ENCODE measurements at places on chromosomes 7 and 10.

- no peak for DNase-seq
Measured at GRCh38 chr7:123355576-123356190, 155.9 kb upstream of the SLC13A1 start.

GRCh38 chr10:124152139-124153022, 59.0 kb upstream of the CHST15 start:
- no peak for DNase-seq

GRCh38 chr7:123570390-123571182, 13.0 kb upstream of the NDUFA5 start:
- DNase-seq, result no peak

DNA sequence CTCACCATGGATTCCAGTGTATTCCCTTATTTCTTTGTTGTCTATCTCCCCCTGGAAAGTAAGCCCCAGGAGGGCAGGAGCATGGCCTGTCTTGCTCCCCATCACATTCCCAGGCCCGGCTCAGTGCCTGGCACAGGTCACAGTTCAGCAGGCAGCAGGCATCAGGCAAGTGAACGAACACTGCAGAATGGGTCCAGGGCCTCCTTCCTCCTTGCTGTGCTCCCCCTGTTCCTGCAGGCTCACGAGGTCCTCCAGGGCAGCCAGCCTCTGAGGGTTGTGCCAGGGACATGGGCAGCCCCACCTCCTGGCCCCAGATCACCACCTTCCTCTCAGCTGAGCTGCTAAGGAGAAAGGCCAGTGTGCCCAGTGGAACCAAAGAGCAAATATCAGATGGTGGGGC, 41.8 kb downstream of the PDLIM1 start:
- DNase-seq, result no peak

DNA sequence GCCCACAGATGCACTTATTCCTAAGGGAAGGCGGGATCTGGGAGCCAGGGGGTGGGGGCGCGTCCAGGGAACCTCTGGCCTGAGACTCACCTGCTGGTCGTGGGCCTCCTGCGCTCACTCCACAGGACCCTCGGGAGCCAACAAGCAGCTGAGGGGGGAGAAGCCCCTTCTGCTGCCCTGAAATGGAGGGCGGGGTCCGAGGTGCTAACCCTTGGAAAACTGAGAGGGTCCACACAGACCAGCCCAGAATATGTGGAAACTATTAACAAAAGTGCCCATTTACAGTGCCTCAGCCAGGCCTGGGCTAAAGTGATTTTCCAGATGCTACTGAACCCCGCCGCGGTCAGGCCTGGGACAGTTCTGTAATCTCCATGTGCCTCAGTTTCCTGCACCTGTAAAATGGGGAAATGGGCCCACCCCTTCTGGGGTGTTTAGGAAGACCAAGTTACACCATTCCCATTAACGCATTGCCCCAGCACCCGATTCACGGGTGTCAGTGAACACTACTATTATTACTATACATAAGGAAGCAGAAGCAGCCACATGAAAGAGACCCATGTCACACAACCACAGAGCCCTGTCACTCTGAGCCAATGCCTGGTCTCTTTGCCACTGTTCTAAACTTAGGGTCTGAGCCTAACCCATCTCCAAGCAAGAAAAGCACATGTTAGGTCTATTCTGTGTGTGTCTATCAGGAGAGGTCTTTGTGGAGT, 630 bp upstream of the VSTM4 start:
- no peak for DNase-seq

DNA sequence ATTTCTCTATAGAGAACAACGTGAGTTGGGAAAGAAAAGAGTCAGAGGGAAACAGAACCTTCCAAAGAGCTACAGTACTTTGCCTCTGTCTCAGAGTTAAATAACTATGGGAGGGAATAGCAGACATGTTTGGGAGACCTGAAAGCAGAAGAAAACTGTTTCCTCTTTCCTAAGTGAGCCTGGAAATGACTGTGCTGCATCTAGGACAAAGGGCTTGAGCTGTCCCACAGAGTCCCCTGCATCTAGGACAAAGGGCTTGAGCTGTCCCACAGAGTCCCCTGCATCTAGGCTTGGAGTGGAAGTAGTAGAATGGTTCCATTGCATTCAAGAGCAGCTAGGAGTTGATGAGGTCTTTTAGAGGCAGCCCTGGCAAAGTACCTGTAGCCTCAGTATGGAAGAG, 149.7 kb downstream of the DKK1 start:
- no peak for DNase-seq

GRCh38 chr7:112362731-112363131, 87.5 kb upstream of the IFRD1 start:
- no peak for DNase-seq

GRCh38 chr10:126496771-126497545, 108.7 kb upstream of the ADAM12 start:
- DNase-seq, result no peak

GRCh38 chr7:96397936-96398598, 76.2 kb upstream of the SLC25A13 start:
- DNase-seq, result no peak

DNA sequence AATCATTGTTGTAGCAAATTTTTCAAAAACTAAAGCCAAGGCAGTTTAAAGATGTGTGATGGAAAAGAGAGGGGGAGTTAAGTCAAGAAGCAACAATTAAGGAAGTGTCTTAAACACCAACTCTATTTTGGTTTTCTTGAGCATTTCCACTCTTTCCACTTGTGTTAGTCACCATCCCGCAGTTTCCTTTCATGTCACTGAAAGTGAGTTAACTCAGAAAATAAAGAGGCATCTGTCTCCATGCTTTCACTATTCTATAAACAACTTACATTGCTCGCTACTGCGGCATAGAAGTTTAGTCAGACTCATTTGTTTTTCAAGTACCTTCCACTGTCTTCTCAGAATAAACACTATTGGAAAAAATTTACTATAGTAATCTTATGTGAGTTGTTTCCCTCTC, 284.9 kb upstream of the SEMA3D start:
- peak; percentile 2 for DNase-seq

GRCh38 chr7:133783276-133783675, 343.9 kb upstream of the LRGUK start:
- no peak for DNase-seq

GRCh38 chr10:96285331-96285752, 14.0 kb upstream of the BLNK start:
- DNase-seq, result no peak

DNA sequence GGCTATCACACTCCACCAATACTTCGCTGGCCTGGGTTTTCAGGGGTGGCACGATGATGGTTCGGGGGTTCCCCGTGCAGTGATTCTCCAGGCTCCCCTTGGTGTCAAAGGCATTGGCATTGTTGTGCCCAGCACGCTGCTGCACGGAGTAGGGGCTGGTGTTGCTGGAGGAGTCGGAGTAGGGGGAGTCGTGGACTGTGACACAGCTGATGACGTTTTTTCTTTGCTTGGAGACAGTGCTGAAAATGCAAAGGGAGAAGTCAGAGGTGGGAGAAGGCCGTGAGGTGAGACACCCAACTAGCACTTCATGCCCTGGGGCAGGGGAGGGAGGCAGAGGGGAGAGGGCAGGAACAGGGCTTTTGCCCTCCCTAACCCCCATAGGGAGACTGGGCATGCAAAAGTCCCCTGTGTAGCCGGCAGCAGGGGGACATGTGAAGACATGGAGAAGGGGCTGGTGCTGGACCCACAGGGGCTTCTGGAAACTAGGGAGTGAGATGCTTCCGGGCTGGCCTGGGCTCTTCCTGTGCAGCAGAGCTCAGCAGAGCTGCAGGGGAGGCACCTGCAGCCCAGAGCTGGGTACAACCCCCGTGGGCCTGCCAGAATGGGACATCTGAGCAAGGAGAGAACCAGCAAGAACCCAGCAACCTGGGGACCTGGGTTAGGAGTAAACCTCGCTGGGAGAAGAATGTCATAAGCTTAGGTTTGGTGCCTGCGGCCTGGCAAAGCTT, 60.5 kb downstream of the CLEC2L start:
- DNase-seq, result no peak

DNA sequence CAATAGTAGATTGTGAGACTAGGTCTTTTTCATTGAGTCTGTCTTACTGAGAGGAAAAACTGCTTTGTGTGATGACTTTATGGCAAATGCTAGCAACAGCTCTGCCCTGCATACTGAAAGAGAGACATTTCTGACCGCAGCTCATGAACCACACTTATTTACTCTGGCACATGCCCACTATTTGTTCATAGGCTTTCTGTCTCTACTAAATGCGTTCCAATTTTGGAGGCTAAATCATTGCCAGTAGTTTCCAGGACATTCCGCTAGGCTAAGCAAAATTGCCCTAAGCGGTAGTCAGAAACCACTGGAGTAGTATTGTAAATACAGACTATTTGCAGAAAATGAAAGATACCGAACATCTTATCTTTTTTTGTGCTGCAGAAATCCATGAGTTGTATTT, 55.6 kb upstream of the DLX6 start:
- no peak for DNase-seq

DNA sequence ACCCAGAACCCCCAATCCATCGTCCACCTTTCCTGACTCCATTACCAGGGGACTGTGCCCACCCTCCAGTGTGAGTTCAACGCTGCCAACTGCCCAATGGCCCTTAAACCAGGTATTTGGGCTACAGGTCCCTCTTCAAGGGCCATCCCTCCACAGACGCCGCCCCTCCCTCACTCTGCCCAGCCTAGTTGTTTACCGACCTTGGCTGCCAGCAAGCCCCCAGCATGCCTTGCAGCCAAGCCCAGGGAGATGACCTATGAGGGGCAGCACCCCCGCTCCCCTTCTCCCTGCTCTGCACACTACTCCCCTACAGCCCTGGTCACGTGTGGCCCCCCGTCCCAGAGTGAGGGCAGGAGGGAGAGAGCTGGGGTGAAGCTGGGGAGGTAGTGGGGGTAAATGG, 147.3 kb downstream of the GRID1 start:
- no peak for DNase-seq

- no peak for DNase-seq
Measured at GRCh38 chr10:3045471-3046209, 21.7 kb upstream of the PFKP start.

DNA sequence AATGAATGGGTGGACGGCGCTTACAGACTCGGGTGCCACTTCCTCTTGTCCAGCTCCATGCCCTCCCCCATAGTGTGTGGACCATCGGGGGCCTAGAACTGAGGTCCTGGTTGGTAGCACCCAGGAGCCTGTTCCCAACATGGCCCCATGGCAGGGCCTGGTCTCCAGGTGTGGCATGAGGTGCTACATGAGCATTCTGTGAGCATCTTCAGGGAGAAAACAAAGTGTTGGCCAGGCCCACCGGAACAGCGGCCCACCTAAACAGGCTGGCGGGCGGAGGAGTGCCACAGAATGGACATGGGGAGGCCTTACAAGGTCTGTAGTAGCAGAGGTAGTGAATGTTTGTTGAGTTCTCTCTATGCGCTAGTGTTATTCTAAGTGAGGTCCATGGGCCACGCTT, 76.9 kb downstream of the PARP12 start:
- DNase-seq, result no peak

- DNase-seq, result peak; percentile 82
Measured at GRCh38 chr10:69087590-69088470, at the start of gene SRGN. Gene SRGN, plus strand, starts transcription at chr10:69088103. Its CDS starts 55 bp downstream, at chr10:69088158.

- DNase-seq, result no peak
Measured at GRCh38 chr10:18421726-18422293, 229.6 kb downstream of the NSUN6 start.

GRCh38 chr10:996031-996430, 7.8 kb downstream of the GTPBP4 start:
- no peak for DNase-seq

DNA sequence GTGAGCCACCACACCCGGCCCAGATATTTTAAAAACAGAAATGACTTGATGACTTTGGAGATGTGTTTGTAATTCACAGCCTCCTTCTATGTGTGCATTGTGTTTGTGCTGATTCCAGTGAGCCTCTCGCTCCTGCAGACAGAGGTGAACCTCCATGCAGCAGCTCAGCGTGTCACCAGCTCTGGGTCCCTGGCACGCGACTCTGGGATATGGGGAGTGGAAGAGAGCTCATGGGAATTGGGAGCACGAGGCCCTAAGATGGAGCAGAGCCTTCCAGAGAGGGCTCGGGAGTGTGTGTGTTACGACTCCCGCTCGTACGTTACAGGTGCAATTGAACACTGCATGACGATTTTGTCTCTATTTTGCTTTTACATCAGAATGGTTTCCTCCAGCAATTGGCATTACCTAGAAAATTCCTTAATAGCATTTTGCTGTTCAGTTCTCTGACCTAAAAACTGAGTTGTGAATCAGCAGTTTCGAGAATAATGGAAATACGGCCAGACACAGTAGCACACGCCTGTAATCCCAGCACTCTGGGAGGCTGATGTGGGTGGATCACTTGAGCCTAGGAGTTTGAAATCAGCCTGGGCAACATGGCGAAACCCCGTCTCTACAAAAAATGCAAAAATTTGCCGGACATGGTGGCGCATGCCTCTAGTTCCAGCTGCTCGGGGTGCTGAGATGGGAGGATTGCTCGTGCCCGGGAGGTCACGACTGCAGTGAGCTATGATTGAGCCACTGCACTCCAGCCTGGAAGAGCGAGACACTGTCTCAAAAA, 204.6 kb downstream of the CUX1 start:
- no peak for DNase-seq

DNA sequence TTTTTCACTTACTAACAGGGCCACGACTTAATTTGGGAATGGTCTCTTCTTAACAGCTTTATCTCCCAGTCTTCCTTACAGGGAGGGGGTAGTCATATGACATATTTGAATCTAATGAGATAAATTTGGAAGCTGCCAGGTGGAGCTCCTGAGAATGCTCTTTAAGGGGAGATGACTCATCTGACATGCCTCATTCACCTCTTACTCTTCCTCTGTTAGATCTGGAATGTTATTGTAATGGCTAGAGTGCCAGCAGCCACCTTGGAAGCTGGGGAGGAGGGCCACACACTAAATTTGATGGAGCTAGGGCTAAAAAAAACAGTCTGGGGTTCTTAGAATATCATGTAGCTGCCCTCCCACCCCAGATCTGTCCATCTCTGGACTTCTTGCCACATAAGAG, 22.7 kb downstream of the HECW1 start:
- no peak for DNase-seq

- DNase-seq, result no peak
Measured at GRCh38 chr10:35025916-35026315, 64.2 kb downstream of the CUL2 start.

DNA sequence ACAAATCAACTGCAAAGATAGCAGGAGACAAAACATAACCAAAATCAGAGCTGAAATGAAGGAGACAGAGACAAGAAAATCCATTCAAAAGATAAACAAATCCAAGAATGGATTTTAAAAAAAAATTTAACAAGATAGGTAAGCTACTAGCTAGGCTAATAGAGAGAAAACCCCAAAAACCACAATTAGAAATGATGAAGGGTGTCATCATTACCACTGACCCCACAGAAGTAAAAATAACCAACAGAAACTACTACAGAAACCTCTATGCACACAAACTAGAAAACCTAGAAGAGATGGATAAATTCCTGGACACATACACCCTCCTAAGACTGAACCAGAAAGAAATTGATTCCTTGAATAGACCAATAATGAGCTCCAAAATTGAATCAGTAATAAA, 117.6 kb downstream of the DNAJC1 start:
- DNase-seq, result no peak

DNA sequence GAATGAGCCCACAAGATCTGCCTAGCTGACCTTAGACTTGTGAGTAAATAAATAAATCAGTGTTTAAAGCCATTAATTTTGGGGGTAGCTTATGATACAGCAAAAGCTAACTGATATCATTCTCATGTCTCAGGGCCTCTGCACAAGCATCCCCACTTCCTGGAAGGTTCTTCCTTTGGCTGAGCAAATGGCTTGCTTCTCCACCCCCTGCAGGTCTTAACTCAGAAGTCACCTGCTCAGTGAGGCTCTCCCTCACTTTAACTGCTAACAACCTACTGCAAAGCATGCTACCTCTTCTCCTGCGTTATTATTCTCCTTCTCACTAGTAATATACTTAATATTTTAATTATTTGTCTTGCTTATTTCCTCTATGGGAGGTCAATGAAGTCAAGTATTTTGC, 167.3 kb downstream of the TPK1 start:
- DNase-seq, result no peak
